ENCODE measurements at places on chromosomes 6 and 20.

DNA sequence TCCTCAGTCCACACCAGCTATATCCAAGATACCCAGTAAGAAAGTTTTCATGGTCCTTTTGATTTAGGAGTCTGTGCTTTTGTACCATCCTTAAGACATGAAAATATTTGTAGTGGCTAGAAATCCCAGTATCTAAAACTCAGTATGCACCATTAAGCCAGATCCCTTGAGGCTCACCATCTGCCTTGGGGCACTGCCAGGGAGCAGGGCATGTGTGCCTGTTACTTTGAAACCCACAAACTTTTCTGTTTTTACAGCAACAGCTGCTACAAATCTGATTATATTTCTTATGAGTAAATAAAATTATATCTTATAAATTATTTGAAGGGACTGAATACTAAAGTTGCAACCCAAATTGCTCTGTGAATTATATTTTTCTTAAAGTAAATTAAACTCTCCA, 290.5 kb upstream of the MANEA start:
- DNase-seq: no peak

DNA sequence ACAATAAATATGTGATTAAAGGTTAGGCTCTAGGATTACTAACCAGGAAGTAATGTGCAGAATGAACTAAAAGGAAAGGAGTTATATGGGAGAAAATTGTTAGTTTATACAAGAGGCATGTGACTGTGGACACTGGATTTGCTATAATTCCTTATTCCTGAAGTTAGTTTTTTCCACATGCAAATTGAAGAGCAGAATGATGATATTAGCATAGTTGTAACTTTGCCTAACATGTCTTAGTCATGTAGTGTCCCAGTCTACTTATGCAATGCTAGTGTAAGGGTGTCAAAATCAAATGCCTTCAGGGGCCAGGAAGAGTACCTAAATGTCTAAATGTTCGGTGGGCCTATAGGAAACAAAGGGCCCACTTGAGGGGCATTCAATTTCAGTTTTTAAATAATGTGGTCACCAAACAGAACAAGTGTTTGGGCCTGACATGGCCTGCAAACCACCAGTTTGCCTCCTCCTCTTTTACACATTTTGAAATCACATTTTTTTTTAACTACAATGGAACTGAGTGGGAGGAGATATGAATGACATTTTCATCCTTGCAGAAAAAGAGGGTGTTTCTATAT, 28.0 kb upstream of the CEP85L start:
- peak; percentile 53 for DNase-seq

- no peak for DNase-seq
Measured at GRCh38 chr6:15481390-15482291, 181.2 kb downstream of the DTNBP1 start.

GRCh38 chr20:43983904-43984361, 69.3 kb downstream of the TOX2 start:
- no peak for DNase-seq

GRCh38 chr6:35224720-35225119, 11.0 kb downstream of the SCUBE3 start:
- DNase-seq: no peak

GRCh38 chr6:127420556-127420955, 38.6 kb downstream of the KIAA0408 start:
- DNase-seq: peak; percentile 97

DNA sequence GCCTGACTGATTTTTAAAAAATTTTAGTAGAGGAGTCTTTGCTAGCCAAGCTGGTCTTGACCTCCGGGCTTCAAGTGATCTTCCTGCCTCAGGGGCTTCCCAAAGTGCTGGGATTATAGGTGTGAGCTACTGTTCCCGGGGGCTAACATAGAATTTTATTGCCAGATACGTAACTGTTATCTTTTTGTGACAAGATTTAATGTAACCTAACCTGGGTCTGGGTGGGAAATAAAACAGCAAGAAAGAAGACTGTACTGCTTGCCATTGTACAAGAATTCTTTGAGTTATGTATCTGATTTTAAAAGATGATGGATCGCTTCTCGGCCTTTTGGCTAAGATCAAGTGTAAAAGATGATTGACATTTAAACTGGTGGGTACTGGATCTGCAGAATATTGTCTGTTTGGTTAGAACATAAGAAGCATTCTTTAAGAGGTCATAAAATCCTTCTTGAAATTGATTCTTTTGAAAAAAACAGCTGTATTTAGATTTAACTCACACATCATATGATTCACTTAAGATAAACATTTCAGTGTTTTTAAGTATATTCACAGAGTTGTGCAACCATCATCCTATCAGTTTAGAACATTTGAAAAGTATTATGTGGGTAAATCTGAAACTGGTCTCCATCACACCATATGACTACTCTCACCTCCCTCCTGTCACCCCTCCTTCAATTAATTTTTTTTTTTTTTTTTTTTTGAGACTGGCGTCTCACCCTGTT, 21.6 kb downstream of the TPX2 start:
- peak; percentile 83 for DNase-seq

GRCh38 chr6:17703256-17703694, 3.5 kb downstream of the NUP153 start:
- peak; percentile 74 for DNase-seq

DNA sequence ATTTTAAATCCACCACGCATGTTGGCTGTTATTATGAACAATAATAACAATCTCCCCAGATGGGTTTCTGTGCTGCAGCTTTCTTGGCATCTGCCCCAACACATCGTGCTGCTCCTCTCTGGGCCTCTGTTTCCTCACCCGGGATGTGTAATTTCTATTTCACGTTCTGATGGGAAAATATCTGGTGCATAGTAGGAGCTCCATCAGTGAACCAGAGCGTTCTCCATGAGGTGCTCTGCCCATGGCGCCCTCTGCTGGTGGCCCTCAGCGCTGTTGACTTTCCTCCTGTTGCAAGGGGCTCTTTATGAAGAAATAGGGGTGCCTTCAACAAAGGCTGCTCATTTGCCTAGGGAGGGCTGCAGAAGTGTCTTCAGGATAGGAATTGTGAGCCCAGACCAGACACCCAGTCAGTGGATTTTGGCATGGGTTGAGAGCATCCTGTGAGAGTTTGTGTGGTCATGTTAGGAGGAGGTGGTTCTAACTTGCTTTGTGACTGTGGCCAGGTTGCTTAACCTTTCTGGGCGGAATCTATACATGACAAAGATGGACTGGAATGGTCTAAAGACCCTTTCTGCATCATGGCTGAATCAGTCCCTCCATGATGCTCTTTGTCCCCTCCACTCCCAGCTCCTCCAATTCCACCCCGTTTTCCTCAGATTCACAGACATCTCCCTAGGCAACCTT, 8.1 kb downstream of the SCRT2 start:
- peak; percentile 58 for DNase-seq

DNA sequence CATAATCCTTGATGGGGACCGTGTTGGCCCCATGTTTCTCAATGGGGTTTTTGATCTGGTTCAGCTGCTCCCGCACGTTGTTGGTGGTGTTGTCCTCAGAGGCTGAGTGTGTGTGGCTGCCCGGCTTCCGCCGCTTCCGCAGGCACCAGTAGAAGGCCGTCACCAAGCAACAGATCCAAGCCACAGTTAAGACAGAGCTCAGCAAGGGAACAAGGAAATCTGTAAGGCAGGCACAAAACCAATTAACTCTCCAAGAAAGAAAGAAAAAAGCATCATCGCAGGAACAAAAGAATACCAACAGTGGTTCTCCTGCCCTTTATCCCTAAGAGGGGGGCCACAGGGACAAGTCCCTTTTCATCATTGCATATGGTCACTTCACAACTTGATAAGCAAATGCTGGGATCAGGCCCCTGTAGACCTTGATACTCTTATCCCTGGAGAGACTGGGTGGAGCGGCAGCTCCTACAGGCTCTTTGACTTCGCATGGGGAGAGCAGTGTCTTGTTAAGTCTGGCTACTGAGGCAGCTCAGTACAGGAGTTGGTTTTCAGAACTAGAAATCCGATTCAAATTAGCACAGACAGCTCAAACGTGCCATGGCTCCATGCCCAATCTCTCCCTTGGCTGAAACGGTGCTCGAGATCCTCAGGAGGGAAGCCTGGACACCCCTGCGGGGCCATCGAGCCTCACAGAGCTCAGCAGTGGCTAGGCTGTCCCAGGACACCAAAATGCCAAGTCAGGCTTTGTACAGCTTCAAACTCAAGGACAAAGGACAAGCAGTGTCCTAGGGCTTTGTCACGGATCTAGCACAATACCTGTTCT, 33.9 kb downstream of the JAG1 start:
- peak; percentile 37 for DNase-seq

GRCh38 chr6:24949020-24949569, 13.3 kb upstream of the RIPOR2 start:
- DNase-seq: no peak

GRCh38 chr6:2744209-2744771, 6.4 kb downstream of the MYLK4 start:
- DNase-seq: peak; percentile 53

- peak; percentile 96 for DNase-seq
Measured at GRCh38 chr6:157912326-157912725, 69.3 kb upstream of the SYNJ2 start.

GRCh38 chr20:16501301-16501700, 71.9 kb downstream of the KIF16B start:
- no peak for DNase-seq

- DNase-seq: no peak
Measured at GRCh38 chr6:43873806-43874714, 104.0 kb downstream of the VEGFA start.

- DNase-seq: peak; percentile 83
Measured at GRCh38 chr20:36573103-36573797, at the start of gene TGIF2. TSS of gene TGIF2 (plus strand) at chr20:36573597. CDS start at chr20:36578775, 5,178 bp downstream.

DNA sequence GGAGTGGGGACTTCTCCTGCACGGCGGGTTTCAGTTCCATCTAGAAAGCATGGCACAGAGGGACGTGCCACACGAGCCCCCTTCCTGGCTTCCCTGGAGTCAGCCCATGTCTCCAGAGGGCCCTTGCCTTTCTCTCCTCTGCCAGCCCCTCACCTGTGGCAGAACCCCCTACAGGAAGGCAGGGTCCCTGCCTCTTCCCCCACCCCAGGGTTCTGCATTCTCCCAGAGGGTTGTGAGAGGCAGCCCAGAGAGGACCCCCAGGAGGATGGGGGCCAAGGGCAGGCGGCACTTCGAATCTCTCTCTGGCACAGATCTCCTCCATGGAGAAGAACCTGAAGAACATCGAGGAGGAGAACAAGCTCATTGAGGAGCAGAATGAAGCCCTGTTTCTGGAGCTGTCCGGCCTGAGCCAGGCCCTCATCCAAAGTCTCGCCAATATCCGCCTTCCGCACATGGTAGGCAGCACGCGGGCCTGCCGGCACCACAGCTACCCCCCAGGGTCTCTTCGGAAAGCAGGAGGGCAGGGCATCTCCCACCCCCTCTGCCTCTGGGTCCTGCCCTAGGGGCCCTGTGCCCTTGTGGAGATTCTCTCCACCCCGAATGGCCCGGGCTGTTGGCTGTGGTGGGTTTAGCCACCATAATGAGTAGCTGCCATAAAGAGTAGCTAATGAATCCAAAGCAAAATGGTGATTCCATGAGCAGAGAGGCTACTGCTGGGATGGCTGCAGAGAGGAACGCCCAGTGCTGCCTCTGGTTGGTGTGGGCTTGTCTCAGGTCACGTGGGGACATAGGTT, 15.9 kb upstream of the PCMTD2 start:
- no peak for DNase-seq

DNA sequence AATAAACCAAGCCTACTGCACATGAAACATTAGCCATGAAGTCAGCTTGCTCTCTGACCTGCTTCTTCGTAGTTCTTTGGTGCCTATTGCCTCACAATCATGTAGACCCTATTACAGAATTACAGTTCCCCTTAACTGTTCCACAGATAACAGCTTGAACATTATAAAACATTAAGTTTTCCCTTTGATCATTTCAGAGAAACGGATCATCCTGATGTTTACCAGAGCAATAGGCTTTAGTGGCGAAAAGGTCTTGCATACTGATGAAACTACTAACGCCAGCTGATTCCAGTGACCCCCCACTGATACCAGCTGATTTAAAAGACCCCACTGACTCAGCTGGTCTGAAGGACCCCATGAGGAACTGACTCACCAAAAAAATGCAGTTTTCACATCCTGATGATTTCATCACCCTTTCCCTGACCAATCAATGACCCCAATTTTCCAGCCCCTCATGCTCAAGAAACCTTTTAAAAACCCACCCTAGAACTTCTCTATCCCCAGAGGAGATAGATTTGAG, 39.4 kb upstream of the MLIP start:
- peak; percentile 97 for DNase-seq

- no peak for DNase-seq
Measured at GRCh38 chr6:7198833-7199800, 91.4 kb downstream of the RREB1 start.

DNA sequence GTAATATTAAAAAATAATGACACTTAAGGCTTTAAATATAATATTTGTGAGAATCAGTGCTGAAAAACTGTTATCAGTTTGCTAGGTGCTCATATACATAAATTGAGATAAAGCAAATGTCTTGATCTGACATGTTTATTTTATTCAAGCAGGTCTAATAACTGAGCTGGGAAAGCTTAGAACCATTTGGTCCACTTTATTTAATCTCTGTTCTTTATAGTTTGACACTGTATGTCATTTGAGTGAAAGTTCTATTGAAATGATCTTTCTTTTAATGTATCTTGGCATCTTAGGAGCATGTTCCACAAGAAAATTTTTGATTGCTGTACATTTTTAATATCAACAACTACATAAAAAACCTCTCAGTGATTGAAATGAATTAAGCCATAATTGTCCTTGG, 772.0 kb upstream of the NRSN1 start:
- DNase-seq: no peak

GRCh38 chr6:34546551-34547321, 9.4 kb downstream of the SPDEF start:
- DNase-seq: no peak

DNA sequence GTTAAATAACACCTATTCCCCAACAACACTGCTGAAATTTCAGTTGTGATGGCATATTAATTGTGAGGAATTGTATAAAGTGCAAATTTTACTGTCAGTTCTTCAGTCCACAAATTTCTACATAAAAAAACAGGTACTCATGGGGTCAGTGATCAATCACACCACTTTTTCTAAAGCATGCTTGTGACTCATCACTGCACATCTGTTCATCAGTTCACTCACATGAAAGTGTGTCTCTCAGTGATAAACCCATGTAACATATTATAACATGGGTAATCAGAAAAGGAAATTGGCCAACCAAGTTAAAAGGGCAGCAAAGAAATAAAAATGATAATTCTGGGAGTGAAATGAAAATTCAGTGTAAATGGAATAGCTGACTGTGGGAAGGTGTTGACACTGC, 234.7 kb upstream of the FKBP1C start:
- no peak for DNase-seq

- DNase-seq: no peak
Measured at GRCh38 chr6:105038259-105038658, 81.4 kb downstream of the LIN28B start.

All from choroid plexus epithelial cell (primary cell).